ENCODE measurements at places on chromosomes 7 and 10.
A peak's percentile ranks its signal among the peaks of the same experiment; 100 is the strongest.

DNA sequence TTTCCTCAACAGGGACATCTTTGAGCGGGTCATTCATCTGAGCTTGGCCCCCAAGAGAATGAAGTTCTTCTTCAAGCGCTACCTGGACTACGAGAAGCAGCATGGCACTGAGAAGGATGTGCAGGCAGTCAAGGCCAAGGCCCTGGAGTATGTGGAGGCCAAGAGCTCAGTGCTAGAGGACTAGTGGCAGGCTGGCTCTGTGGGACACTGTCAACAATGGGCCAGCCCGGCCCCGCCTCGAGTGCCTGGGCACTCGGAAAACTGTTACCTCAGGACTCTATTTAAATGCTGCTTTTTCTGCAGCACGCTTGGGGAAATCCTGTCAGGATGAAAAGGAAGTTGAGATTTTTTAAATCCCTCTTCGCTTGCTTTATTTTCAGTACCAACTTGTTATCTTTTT lies 6.8 kb downstream of the CALHM2 start:
- DNase-seq = no peak

GRCh38 chr7:29207162-29207801 lies 12.7 kb downstream of the CHN2 start:
- no peak for DNase-seq

- no peak for DNase-seq
Observed at GRCh38 chr7:40400525-40400924, 265.7 kb downstream of the SUGCT start.

GRCh38 chr10:117503244-117504205 lies 39.0 kb upstream of the EMX2 start:
- DNase-seq = peak; percentile 59

Data from BE2C (cell line).